Cortex of kidney (tissue), 1 donor: ENCODE measurements at places on chromosomes 3 and 15.

- DNase-seq = no peak
These were observed 1264.3 kb upstream of the ALCAM start for GRCh38 chr3:104102386-104102785.

GRCh38 chr15:71440489-71441110, 325.3 kb downstream of the THSD4 start:
- DNase-seq = no peak

- no peak for DNase-seq
These were observed 598.3 kb upstream of the ZNF385D start for GRCh38 chr3:22349215-22349851.

- DNase-seq = no peak
These were observed 204.5 kb downstream of the AKAP13 start for GRCh38 chr15:85584872-85585271.

- DNase-seq = no peak
These were observed 4.2 kb downstream of the OCA2 start for GRCh38 chr15:28094732-28095521.

DNA sequence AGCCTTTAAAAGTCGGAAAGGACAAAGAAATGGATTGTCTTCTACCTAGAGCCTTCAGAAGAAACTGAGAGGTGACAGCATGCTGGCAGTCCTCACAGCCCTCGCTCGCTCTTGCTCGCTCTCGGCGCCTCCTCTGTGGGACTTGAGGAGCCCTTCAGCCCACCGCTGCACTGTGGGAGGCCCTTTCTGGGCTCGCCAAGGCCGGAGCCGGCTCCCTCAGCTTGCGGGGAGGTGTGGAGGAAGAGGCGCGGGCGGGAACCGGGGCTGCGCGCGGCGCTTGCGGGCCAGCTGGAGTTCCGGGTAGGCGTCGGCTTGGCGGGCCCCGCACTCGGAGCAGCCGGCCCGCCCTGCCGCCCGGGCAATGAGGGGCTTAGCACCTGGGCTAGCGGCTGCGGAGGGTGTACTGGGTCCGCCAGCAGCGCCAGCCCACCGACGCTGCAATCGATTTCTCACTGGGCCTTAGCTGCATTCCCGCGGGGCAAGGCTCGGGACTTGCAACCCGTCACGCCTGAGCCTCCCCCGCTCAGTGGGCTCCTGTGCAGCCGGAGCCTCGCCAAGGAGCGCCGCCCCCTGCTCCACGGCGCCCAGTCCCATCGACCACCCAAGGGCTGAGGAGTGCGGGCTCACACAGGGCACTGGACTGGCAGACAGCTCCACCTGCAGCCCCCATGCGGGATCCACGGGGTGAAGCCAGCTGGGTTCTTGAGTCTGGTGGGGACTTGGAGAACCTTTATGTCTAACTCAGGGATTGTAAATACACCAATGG, 953.8 kb upstream of the GBE1 start:
- no peak for DNase-seq

- DNase-seq = no peak
These were observed 15.8 kb upstream of the RPUSD3 start for GRCh38 chr3:9859530-9860025.

DNA sequence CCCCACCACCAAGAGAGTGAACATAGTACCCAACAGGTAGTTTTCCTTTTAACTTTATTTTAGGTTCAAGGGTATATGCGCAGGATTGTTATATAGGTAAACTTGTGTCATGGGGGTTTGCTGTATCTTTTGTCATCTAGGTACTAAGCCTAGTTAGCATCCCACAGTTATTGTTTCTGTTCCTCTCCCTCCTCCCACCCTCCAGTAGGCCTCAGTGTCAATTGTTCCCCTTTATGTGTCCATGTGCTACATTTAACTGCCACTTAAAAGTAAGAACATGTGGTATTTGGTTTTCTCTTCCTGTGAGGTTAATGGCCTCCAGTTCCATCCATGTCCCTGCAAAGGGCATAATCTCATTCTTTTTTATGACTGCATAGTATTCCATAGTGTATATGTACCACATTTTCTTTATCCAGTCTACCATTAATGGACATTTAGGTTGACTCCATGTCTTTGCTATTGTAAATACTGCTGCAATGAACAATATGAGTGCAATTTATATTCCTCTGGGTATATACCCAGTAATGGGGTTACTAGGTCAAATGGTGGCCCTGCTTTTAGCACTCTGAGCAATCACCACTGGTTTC, 66.2 kb downstream of the ST3GAL6 start:
- no peak for DNase-seq

DNA sequence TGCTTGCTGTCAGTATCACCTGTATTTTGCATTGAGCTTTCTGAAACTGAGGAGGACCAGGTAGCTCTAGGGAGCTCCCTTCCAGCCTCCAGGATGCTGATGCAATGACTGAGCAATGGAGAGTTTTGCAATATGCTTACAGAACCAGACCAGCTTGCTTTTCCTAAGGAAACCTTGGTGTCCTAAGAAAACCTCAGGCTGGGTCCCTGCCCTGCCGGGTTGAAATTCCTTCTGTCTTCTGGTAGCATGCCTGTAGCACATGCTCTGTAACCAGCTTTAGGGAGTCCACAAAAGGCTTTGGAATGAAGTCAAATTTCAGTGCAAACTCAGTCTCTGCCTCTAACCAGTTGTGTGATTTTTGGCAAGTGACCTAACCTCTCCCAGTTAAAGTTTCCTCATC, 65.8 kb upstream of the GSK3B start:
- DNase-seq = no peak

GRCh38 chr3:11212299-11212608, 58.0 kb downstream of the HRH1 start:
- DNase-seq = no peak

- DNase-seq = no peak
These were observed 8.1 kb upstream of the SCG3 start for GRCh38 chr15:51672913-51673857.

- DNase-seq = no peak
These were observed 277.2 kb downstream of the UBE2E2 start for GRCh38 chr3:23480329-23480714.

- no peak for DNase-seq
These were observed 64.9 kb downstream of the PLSCR2 start for GRCh38 chr3:146404436-146404835.

DNA sequence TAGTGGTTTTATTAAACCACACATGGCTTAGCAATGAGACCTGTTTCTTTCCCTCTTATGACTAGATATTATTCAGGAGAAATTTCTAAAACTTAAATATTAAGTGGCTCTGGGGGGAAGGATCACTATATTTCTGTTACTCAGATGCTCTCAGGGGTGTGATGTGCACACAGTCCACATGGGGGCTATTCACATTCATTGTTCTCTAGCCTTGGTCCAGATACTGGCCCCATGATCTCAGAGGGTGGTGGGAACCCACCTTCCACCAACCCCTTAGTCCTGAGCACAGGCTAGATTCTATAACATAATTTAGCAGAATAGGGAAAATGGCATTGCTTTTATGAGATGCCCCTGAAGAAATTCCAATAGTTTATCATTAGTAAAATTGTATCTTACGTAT, 149.0 kb upstream of the ST8SIA2 start:
- DNase-seq = no peak

DNA sequence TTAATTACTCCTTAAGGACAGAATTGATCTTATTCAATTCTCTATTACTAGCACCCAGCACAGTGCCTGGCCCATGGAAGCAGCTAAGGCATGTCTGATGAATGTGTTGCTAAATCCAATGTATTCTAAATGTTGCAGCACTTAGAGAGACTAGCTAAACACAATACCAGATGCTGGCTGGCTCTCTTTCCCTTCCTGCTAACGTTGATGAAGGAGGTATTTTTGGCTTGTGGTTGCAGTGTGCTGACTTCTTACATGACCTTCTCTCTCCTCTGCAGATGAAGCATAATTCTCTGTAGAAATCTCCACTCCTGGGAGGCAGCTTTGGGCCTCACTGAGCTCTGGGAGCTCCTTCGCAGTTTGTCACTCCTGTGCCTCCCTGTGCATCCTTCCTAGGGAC, 183.6 kb downstream of the PEX5L start:
- DNase-seq = no peak

DNA sequence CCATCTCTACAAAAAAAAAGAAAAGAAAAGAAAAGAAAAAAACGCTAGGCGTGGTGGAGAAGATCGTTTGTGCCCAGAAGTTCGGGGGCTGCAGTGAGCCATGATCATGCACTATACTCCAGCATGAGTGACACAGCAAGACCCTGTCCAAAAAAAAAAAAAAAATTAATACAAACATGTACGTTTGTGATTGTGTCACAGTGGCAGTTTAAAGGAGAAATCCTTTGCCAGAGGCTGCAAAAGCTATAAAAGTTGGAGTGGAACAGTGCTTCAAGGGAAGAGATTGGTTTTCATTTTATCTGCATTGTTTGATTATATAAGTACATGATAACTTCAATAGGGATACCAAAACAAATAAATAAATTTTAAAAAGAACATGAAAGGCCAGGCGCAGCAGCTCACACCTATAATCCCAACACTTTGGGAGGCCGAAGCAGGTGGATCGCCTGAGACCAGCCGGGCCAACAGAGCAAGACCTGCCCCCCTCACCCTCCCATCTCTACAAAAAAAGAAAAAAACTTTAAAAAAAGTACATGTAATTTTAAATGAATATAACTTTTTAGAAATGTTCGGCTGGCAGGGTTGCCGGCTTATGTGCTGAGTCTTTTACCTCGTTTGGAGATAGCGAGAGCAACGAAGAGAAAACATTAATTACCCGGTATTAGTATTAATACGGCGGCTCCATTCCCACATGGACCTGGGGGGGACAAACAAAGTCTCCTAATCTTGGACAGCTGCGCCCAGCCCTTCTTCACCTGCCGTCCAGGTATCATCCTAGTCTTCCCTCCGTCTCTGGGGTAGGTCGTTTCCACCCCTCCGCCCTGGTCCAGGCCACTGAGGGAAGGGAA, 573 bp upstream of the DIS3L start:
- DNase-seq = no peak

DNA sequence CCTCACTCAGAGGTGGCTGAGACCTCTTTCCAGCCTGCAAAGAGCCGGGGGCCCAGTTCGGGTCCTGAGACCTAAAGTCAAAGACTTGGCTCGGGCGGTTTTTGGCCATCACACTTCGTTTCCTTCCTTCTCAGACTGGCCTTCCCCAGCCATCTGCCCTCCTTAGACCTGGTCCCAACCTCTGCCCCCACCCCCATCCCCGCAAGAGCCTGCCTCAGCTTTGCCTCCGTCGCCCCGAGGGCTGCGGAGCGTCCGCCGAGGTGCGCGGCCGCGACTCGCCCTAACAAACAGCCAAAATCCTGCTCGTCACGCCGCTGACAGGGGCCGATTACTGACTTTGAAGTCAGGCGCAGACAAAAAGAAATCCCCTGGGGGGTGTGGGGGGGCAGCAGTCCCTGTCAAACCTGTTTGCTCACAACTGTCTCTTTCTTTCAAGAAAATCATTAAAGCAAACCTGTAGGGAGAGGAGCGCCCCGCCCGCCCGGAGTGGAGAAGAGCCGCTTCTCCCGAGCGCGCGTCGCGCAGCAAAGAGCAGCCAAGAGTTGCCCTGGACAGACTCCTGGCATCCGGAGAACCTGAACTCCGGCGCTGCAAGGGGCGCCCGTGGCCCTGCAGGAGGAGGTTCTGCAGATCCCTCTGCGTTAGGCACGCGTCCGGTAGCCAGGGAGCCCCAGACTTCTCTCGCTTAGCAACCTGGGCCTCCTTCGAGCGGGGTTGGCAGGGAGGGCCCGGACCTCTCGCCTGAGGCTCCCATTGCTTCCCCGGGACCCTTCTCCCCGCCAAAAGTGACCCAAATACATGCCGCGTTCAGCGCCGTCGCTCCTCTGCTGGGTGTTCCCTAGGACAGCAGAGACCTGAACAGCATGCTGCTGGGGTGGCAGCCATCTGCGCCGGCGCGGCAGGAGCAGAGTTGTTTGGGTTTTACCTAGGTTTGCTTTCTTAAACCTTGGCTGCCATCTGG, 4.5 kb downstream of the SOX14 start:
- no peak for DNase-seq

GRCh38 chr3:115380883-115381572, 233.9 kb upstream of the ZBTB20 start:
- DNase-seq = no peak

- DNase-seq = no peak
These were observed 219.9 kb downstream of the TCF12 start for GRCh38 chr15:57138349-57138788.

DNA sequence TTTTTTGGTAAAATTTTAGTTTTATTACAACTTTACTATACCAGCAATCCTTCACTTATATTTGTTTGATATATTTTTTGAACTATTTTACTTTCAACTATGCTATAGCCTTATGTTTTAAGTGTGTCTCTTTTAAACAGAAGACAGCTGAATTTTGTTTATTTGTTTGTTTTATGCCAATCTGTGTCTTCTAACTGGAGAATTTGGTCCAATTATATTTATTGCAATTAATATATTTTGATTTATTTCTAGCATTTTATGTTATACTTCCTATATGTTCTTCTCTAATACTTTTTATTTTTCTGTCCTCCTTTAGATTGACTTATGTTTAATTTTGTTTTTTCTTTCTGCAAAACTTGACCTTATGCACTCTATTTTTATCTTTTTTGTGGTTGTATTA, 4.9 kb upstream of the MME start:
- DNase-seq = no peak

DNA sequence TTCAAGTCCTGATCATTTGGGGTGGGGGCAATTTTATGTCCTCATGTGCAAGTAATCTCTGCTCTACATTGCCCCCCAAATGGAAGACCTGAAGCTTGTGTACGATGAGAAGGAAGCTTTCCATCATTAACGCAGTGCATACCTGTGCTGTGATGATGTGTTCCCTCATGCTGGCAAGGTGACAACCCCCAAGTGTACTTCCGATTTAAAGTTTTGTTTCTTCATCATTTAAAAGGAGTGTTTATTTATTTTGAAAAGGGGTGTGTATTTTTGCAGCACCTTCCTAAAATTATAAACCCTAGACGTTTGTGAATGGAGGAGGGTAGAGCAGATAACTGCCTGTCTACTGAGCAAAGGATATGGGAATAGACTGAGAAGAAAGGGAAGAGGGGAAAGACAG, 45.3 kb downstream of the C2CD4A start:
- no peak for DNase-seq

- no peak for DNase-seq
These were observed 13.7 kb upstream of the COL8A1 start for GRCh38 chr3:99624496-99625236.

GRCh38 chr3:43485931-43486330, 135.9 kb downstream of the ANO10 start:
- DNase-seq = no peak

GRCh38 chr15:68445351-68445750, 13.4 kb upstream of the ITGA11 start:
- no peak for DNase-seq

- DNase-seq = no peak
These were observed 18.0 kb upstream of the SLTM start for GRCh38 chr15:58951388-58952007.

DNA sequence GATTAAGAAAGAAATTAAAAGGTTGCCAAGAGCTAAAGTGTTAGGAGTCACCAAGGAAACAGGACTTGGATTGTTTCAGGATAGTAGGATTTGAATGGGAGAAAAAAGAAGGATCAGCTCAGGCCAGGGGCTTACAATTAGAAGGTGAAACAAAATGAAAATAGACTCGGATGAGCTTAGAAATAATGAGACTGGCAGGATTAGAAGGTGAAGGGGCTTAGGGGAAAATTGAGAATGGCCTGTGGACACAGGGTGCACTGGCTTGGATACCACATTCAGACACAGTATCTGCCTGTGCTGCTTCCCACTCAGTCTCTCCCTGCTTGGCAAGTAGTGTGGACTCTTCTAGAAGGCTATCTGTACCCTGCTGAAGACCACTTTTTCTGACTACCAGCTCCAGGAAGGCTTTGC, 206.1 kb upstream of the ATP10A start:
- DNase-seq = no peak
